IMR-90 (cell line): ENCODE measurements at places on chromosomes 11 and 22.
A peak's percentile ranks its signal among the peaks of the same experiment; 100 is the strongest.

DNA sequence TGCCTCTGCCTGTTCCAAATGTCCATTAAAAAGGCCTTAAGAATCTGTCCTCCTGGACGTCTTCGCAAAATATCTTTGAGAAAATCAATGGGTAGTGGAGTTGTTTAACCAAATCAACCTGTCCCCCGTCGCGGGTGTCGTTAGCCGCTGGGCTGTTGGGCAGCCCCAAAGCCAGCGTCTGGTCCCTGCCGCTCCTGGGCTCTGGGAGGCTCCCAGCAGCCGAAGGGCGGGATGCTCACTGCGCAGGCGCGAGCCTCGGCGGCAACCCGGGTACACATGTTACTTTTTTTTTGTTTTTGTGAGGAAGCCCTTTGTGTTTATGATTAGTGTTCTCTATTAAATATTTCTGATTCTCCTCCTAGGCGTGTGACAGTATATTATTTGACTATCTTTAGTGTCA, 12.6 kb downstream of the MMP10 start:
- DNase-seq, result no peak

- DNase-seq, result no peak
Observed at GRCh38 chr11:1781593-1781975, 17.9 kb upstream of the CTSD start.

DNA sequence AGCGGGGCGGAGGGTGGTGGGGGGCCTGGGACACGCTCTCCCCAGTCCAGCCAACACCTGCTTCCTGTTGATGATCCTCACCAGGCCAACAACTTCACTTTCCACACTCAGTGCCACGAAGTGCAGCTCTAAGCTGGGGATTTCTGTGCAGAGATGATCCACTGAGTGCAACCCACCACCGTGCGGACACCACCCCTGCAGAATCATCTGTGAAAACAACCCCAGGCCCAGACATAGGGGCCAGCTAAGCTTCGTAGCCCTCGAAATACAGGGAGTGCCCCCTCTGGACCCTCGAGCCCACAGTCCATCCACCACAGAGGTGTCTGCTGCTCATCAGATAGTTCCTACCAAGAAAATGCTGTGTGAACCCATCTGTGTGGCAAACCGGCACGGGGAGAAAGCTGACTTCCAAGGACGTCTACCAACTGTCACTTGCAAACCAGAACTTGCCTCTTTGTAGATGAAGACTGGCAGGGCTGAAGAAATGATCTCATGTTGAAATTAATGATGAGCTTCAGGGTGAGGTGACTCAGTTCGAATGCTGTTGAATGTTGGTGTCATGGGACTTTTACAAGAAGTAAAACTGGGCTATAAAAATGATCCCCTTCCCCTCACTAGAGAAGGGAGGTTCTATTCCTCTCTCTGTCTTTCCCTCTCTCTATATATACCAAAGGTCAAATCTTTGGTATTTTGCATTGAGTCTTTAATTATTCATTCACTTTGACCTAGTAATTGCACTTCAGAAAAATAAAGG, 73.4 kb downstream of the MYEOV start:
- DNase-seq, result peak; percentile 28

DNA sequence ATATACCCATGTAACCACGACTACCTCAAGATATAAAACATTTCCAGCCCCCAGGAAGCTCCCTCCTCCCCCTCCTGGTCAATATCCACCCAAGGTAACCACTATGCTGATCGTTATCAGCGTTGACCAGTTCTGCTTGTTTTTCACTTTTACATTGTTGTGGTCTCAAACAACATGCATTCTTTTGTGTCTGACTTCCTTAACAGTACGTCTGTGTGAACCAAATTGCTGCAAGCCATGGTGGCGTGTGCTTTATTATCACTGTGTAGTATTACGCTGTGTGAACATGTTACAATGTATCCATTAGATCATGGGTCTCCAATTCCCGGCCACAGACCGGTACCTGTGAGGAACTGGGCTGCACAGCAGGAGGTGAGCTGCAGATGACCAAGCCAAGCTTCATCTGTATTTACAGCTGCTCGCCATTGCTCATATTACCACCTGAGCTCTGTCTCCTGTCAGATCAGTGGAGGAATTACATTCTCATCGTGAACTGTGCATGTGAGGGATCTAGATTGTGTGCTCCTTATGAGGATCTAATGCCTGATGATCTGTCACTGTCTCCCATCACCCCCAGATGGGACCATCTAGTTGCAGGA, 15.5 kb upstream of the GRK3 start:
- DNase-seq, result no peak

GRCh38 chr11:100851147-100851546, 164.1 kb downstream of the ARHGAP42 start:
- peak; percentile 82 for DNase-seq

- DNase-seq, result peak; percentile 61
Observed at GRCh38 chr22:50656122-50657070, 16.2 kb upstream of the SHANK3 start.

- peak; percentile 50 for DNase-seq
Observed at GRCh38 chr11:47786373-47786772, 19.2 kb upstream of the FNBP4 start.

- peak; percentile 92 for DNase-seq
Observed at GRCh38 chr11:126153972-126154371, 57.5 kb downstream of the RPUSD4 start.

DNA sequence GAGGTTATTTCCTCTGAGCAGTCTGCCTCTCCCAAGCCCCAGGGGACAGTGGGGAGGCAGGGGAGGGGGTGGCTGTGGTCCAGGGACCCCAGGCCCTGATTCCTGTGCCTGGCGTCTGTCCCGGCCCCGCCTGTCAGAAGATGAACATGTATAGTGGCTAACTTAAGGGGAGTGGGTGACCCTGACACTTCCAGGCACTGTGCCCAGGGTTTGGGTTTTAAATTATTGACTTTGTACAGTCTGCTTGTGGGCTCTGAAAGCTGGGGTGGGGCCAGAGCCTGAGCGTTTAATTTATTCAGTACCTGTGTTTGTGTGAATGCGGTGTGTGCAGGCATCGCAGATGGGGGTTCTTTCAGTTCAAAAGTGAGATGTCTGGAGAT, 3.1 kb downstream of the PIM3 start:
- no peak for DNase-seq

- no peak for DNase-seq
Observed at GRCh38 chr11:132850266-132850665, 682.0 kb downstream of the OPCML start.

DNA sequence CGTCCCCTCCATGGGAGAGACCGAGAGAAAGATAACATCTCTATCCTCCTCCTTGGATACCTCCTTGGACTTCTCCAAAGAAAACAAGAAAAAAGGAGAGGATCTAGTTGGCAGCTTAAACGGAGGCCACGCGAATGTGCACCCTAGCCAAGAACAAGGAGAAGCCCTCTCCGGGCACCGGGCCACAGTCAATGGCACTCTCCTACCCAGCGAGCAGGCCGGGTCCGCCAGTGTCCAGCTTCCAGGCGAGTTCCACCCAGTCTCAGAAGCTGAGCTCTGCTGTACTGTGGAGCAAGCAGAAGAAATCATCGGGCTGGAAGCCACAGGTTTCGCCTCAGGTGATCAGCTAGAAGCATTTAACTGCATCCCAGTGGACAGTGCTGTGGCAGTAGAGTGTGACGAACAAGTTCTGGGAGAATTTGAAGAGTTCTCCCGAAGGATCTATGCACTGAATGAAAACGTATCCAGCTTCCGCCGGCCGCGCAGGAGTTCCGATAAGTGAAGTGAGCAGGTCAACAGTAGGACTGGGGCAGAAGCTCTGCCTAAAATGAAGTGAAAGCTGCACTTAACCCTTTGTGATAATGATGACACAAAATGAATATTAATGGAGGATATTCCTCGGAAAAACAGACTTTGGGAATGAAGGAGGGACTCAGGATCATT, 65.3 kb downstream of the WNT11 start:
- DNase-seq, result no peak

DNA sequence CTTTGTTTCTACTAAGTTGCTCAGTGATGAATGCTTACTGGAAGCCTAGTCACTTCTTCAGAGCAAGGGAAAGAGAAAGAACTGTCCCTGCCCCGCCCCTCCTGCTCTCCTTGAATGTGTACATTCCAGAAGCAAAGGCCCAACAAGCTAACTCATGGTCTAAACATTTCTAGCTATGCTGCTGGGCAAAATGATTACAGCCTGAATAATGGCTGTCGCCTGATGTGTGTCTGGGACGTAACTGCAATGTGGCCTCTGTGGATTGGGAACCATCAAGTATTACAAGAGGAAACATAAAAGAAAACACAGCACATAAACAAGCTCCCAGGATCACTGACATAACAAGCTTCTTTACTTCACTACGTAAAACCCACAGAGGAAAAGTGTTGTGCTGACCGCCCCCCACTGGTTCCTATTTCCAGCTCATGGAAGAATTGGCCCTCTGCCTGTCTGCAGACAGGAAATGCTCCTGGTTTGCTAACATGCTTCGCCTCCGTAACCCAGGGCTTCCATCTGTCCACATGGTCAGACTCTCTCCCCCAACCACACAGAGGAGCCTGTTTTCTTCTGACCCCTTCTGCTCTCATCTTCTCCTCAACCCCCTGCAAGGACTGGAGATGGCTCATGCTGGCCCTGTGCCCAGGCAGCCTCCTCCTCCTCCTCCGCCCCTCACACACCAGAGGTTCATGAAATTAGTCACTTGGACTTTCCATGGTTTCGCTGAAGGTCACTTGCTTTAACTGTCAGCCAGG, 187.2 kb downstream of the MAML2 start:
- peak; percentile 97 for DNase-seq

GRCh38 chr11:76721755-76722677, 51.5 kb upstream of the LRRC32 start:
- peak; percentile 73 for DNase-seq

DNA sequence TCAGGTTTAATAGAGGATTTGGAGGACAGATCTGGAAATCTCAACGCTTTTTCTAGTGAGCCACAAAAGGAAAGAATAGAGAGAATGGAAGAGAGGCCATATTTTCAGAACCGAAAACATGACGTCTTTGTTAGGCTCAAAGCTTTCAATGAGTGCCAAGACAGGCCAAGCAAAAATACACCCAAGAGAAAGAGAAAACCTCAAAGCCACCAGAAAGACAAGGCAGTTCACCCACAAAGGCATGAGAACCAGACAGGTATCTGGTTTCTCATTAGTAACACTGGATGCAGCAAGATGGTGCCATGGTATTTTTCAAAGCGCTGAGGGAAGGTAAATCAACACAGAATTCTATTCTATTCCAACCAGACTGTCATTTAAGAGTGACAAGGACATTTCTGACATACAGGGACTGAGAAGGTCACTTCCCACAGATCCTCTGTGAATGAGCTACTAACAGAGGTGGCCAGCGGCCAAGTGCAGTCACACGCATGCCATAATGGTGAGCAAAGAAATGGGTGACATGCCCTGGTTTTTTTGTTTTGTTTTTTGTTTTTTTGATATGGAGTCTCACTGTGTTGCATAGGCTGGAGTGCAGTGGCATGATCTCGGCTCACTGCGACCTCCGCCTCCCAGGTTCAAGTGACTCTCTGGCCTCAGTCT, 41.9 kb downstream of the TOLLIP start:
- DNase-seq, result no peak

DNA sequence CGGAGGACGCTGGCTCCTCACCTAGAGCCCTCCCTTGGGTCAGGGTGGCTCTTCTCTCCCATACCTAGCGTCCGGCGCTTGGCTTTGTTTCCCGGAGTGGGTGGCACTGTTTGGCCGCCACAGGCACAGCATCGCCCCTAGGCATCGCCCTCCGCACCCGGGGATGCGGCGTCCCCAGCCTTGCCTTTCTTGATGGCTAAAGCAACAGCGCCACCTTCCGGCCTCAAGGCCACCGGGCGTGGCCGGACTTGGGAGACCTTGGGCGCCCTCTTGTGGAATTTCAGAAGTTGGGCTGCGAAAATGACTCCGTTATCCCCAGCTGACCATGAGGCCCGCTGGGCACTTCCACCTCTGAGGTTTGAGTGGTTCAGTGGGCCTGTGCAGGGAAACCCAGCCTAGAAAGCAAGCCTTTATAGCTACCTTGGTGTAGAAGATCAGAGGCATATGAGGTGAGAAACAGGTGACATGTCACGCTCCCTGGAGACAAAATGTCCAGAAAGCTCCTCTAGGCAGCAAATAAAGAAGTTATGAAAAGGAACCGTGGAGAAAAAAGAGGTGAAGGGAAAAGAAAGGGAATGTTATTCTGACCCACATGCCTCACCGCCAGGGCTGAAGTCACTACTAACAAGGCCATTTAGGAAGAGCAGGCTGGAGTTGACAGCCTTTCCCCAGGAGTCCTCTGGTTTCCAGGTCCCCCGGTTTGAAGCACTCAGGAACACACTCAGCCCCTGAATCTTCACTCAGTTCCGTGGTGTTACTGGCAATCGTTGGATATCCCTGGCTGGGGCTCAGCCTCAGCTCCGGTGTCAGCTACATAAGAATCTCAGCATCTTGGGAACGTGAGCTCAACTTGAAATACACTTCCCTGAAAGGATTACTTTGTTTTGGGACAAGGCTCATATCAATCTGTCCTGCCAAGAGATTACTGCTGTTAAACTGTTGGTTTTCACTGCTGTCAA, 54.1 kb downstream of the SNX19 start:
- DNase-seq, result peak; percentile 93

DNA sequence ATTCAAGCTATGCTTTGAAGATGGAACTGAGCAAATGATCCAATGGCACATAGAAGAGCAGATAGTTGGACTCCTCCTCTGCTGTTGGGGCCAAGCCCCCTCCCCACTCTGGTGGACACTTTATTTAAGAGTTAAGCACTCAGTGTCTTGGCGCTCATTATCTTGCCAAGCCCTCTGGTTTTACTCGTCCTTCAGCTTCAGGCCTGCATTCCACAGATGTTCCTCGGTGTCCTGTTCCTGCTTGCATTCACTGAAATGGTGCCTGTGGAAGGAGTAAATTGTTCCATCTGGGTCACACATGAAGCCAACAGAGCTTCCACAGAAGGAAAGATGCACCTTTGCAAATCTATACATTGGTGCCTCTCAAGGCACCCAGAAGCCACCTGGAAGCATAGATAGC, 26.1 kb downstream of the MAML2 start:
- no peak for DNase-seq

DNA sequence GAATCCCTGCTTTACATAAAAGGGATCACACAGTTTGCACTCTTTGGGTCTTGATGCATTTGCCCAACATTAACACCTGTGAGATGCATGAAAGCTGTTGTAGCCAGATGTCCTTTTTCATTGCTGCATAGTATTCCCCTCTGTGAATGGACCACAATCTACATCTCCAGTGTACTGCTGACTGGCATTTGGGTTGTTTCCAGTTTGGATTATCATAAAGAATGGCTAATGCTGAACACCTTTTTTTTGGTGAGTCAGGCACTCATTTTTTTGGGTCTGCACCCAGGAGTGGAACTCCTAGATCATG, 58.3 kb downstream of the PHF21B start:
- DNase-seq, result no peak

- DNase-seq, result no peak
Observed at GRCh38 chr11:37532271-37532670, 934.2 kb upstream of the RAG2 start.

- peak; percentile 68 for DNase-seq
Observed at GRCh38 chr11:8649361-8649760, 33.1 kb downstream of the TRIM66 start.

GRCh38 chr11:78192223-78192719, 3.6 kb downstream of the USP35 start:
- no peak for DNase-seq
